ENCODE measurements at places on chromosomes 3 and 15.
A peak's percentile ranks its signal among the peaks of the same experiment; 100 is the strongest.

DNA sequence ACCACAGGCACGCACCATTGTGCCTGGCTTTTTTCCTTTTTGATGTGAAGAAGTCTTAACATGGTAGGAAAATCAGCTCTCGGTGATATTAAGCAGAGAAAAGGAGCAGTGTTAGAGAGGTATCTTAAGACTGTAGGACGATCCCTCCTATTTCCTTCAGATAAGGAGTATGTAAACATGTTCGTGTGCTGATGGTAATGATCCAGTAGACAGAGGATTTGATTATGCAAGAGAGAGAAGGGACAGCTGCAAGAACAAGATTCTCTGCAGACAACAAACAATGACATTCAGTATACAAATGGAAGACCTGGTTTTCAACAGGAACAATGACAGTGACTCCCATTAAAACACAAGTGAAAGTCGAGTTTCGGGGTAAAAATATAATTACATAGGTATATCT, 95.1 kb upstream of the MELTF start:
- no peak for DNase-seq

DNA sequence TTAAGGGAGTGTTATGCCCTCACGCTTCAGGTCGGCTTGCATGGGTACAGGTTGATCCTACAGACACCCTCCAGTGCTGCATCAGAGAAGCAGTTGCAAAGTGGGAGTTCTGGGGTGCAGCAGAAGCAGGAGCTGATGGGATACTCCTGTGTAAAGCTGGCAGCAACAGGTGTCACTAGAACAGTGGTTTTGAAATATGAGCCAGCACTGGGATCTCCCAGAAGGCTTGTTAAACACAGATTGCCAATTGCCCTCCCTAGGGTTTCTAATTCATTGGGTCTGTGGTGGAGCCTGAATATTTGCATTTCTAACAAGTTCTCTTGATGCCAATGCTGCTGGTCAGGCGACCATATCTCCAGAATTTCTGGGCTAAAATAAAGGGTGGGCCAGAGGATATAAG, 350.4 kb downstream of the CLSTN2 start:
- no peak for DNase-seq

GRCh38 chr3:172210355-172210754, 171.0 kb downstream of the FNDC3B start:
- DNase-seq = no peak

DNA sequence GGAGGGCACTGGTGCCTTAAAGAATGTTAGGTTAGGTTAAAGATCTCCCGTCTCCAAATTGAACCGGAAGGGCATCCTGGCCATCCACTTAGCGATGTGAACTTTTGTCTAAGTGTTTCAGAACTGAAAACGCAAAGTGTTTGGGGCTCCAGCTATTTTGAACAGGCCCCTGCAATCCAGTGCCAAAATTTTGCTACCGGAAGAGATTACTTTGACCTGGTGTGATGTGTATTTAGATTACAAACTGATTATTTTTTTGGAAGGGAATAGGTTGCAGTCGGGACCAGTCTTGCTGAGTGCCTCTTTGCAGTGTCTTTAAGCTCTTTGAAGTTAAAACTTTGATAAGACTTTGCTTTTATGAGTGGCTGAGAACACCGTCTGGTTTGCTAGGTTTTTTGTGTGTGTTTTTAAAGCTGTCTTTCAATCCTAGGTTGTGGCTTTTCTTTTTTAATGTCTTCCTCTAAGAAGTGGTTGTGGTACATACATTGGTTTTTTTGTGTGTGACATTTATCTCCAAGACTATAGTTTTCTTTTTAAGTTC, 179.6 kb downstream of the OR4M2 start:
- DNase-seq = no peak

- DNase-seq = no peak
These were observed 101.2 kb upstream of the ETV5 start for GRCh38 chr3:186209810-186210752.

- DNase-seq = no peak
These were observed 17.1 kb downstream of the PML start for GRCh38 chr15:74011610-74012009.

DNA sequence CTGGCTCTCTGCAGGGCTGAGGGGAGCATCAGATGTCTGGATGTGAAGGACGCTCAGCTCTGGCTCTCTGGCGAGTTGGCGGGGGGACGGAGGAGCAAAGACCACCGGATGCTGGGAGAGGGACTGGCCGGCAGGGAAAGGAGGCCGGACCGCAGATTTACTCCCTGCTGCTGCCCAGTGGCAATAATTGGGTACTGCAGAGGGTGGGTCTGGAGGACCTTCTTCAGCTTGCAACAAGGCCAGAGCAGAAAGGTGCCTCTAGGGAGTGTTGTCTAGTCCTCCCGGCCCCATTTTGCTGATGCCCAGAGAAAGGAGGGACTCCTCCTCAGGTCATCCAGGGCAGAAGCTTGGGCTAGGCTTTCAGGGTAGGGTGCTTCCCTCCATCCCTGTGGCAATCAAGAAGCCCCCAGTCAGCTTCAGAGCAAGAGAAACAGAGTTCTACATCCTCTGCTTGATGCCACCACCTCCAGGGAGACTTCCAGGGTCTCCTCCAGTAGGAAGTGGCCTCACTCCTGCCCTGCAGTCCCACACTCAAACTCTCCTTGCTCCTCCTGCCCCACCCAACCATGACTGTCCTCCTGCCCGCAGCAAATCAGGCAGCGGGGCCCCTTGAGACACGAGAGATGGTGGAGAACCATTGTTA, 20.3 kb upstream of the CSPG4 start:
- peak; percentile 8 for DNase-seq

DNA sequence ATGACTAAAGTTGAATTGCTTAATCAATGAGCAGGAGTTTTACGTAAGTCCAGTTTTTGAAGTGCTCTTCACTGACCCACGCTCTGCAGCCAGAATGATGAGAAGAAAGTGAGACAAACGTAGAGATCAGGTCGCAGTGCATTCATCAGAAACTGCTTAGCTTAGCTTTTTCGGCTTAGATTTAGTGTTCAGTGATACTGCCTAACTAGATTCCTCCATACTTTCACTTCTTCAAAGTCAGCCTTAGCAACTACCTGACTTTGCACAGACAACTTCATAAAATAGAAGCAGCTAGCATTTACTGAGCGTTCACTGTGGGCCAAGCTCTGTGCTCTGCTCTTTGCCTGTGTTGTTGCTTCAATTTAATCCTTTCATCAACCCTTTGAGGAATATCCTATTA, 116.1 kb downstream of the KCNH8 start:
- DNase-seq = no peak

- DNase-seq = no peak
These were observed 43.2 kb downstream of the ARHGEF3 start for GRCh38 chr3:56758539-56758981.

GRCh38 chr3:52892290-52892624, 5.1 kb downstream of the STIMATE start:
- no peak for DNase-seq

- DNase-seq = no peak
These were observed 79.8 kb downstream of the CNTN6 start for GRCh38 chr3:1172644-1173043.

DNA sequence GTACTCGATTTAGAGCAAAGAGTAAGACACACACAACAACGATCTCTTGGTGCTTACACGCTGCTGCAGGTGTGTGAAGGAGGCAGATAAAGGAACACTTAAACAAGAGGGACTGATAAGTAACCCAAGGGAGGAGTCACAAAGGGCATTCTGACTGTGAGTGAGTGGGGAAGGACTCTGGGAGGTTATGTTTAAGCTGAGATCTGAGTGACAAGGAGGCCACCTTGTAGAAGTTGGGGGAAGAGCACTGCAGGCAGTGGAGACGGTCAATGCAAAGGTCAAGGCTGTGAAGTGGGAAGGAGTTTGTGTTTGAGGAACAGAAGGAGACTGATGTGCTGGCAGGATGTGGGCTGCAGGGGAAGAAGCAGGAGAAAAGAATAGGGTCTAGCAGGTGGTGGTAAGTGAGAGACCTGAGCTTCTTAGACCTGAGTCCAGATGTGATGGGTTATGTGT, 63.1 kb downstream of the LPP start:
- DNase-seq = no peak

DNA sequence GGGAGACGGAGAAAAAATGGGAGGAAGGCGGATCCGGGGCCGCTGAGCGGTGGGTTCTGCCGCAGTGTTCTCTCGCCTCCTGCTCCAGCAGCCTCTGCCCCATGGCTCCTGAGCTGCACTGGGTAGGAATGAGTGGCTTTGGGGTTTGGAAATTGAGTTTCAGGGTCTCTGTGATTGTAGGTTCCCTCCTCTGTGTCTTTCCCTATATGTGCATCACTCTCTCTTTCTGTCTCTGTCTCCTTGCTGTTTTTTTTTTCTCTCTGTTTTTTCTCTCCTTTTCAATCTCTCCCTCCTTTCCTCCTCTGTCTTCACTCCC, 1.9 kb downstream of the GRM7 start:
- DNase-seq = no peak

- DNase-seq = peak; percentile 54
These were observed at the start of gene APBA2 for GRCh38 chr15:28885630-28886430. TSS of gene APBA2 (plus strand) at chr15:28885974. CDS start at chr15:29053885, 167,911 bp downstream.

DNA sequence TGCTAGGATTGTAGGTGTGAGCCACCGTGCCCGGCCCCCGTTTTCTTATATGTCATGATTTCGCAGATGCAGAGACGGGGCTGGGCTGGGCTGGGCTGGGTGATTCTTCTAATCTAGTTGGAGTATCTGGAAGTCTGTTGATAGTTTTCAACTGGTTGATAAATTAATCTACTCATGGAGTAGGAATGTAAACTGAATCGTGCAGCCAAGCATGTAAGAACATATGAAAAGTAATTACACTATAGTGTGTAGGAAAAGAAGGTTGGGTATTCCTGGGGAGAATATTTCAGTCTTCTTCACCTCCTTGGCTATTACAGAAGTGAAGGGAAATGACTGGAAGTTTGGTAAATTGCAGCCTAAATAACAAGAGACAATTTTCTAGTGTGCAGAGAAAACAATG, 82.6 kb upstream of the MAGI1 start:
- DNase-seq = no peak

DNA sequence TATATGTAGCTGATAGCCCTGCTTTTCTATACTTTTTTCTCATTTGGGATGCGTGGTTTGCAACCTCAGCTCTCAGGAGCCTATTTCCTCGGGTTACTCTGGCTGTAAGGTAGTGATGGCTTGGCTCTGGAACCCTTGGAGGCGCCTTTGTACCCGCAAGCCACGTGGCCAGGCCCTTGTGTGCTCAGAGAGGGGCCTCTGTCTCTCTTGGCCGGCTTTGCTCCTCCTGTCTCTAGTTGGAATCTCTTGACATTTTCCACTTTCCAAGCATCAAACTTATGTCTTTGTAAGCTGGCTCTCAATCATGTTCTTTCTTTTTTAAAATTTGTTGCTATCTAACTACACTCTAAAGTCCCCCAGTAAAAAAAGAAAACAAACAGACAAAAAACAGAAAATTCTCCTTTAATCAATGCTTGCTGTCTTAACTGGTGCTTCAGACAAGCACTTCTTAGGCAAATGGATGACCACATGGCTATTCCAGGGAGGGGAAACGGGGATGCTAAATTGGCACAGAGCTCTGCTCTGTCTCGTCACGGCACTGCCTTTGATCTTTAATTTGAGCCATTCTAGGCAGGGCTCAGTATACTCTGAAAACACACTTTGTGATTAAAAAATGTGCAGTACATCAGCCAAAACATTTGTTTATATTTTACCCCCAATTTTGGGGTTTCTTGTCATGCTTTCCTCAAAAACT, 180.4 kb upstream of the NR2E3 start:
- DNase-seq = no peak

DNA sequence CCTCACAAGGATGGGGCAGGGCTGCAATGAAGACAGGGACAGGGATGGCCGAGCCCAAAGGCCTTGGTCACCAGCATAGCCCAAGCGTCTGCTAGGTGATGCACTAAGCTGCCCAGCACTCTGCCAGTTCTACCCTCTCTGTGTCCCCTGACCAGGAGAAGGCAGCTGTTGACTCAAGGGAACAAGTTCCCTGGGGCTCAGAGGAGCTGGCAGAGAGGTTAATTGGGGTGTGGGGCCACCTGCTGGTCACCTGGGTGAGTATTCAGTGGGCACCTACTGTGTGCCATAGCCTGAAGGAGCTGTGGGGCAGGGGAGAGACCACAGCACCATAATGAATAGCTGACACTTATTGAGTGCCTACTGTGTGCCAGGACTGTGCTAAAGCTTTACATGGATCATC, 22.0 kb upstream of the DOCK3 start:
- no peak for DNase-seq

DNA sequence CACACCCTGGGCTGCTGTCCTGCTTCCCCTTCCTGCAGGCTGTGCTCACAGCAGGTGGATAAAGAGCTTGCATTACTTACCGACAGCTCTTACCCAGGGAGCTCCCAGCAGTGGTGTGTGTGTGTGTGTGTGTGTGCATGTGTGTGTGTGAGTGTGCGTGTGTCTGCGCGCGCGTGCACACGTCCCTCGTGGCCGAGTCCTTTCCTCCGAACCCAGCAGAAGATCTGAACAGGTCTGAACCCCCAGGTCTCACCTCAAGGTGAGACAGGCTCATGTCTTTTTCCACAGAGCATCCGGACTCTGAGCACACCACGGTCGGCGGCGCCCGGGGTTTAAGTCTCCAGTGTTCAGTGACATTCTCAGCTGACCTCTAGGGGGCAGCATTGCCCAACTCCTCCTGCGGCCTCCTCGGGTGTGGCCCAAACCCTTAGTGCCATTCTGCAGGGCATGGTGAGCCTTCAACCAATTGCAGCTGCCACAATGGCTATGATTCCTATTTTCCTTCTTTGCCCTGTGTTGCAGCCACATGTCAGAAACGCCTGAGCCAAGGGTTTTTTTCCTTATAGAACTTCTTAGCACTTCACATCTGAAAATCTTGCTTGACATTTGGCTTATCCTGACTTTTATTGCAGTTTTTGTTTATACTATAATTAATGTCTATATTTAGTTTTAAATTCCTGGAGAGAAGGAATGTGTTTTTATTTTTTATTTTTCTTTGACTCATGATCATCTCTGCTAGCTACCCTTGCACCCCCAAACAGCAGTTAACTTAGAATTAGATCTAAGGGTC, 64.1 kb upstream of the KLHL25 start:
- DNase-seq = peak; percentile 62

GRCh38 chr3:194598771-194599557, 34.3 kb downstream of the TMEM44 start:
- no peak for DNase-seq

- no peak for DNase-seq
These were observed 194.6 kb downstream of the THRB start for GRCh38 chr3:24299806-24300626.

DNA sequence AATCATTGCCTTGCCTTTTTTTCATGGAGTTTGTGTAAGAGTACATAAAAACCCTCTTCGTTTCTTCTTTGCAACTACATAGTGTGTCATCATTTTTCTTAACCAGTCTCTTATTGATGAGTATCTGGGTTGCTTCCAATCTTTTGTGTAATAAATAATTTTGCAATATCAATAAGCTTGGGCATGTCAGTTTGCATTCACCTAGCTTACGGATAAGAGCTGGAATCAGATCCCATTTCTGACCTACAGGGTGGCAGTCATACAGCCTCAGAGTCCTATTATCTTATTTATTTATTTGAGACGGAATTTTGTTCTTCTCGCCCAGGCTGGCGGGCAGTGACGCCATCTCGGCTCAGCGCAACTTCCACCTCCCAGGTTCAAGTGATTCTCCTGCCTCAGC, 18.3 kb downstream of the ANP32A start:
- no peak for DNase-seq

GRCh38 chr3:72533591-72534473, 314.4 kb downstream of the SHQ1 start:
- DNase-seq = no peak

- no peak for DNase-seq
These were observed 34.3 kb downstream of the IGDCC3 start for GRCh38 chr15:65343374-65343981.

GRCh38 chr3:184711493-184712247, at the start of gene MAGEF1:
TSS of gene MAGEF1 (minus strand) at chr3:184712064. CDS start at chr3:184711821, 243 bp downstream.
- peak; percentile 68 for DNase-seq

- no peak for DNase-seq
These were observed 1.3 kb downstream of the MAGI1 start for GRCh38 chr3:66037330-66037985.

- no peak for DNase-seq
These were observed 152.9 kb downstream of the IL1RAP start for GRCh38 chr3:190666821-190667220.
